ENCODE measurements at places on chromosomes 13 and 19.

DNA sequence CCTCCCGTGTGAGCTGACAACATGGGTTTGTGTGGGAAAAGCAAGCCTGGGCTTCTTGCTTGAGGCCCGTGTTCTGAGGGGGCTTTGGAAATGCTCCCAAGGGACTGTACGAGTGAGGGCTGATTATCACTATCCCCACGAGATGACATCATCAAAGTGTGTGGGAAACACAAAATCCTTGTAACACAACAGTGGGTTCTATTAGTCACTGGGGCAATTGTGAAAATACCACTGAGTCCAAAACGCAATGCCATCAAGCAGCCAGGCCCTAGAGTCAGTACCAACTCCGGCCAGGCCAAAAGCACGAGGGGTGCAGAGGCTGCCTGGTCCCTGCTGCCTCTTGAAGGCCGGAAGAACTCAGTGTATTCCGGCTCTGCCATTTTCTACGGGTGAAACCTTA is 29.6 kb downstream of the CAPS start:
- no peak for DNase-seq

DNA sequence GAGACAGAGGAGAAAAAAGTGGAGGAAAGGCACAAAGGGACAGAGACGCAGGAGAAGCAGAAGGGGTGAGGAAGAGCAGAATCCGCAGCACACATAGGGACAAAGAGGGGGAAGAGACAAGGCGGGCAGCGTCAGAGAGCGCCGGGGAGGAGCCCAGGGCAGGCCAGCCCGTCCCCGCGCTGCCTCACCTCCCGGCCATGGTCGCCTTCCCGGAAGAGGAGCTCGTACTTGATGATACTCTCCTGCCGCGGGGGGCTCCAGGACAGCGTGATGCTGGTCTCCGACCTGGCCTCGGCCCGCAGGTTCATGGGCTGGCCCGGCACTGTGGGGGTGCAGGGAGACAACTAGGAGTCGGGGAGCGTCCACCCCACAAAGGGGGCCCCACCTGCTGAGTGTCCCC is 100.6 kb downstream of the PTPRS start:
- no peak for DNase-seq

DNA sequence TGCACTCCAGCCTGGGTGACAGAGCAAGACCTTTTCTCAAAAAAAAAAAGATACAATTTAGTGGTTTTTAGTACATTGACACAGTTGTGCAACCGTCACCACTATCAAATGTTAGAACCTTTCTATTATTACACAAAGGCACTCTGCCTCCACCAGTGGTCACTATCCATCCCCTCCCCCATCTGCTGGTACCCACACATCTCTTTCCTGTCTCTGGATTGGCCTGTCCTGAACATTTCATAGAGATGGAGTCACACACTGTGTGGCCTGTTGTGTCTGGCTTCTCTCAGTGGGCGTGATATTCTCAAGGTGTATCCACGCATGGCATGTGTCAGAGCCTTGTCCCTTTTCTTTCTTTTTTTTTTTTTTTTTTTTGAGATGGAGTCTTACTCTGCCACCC is 11.2 kb downstream of the KDM4B start:
- DNase-seq, result no peak

DNA sequence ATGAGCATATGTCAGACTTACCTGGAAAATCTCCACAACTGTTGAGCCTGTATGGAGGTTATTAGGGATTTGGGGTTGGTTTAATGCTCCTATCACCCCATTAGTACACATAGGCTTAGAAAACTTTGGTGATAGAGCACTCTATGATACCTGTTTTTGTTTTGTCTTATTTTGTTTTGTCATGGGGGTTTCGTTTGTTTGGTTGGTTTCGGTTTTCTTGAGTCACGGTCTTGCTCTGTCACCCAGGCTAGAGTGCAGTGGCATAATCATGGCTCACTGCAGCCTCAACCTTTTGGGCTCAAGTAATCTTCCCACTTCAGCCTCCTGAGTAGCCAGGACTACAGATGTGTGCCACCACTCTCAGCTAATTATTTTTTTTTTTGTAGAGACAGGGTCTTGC is 70.0 kb downstream of the MZT1 start:
- DNase-seq, result no peak

- no peak for DNase-seq
Measured at GRCh38 chr13:47548294-47548840, 452.7 kb downstream of the SUCLA2 start.

GRCh38 chr19:34788074-34788473 is 15.1 kb upstream of the ZNF599 start:
- no peak for DNase-seq

GRCh38 chr13:20102525-20103180 is 58.2 kb downstream of the GJA3 start:
- DNase-seq, result no peak

GRCh38 chr13:35926859-35927530 is 204.2 kb downstream of the DCLK1 start:
- DNase-seq, result no peak

- no peak for DNase-seq
Measured at GRCh38 chr13:47120282-47120681, 223.4 kb upstream of the HTR2A start.

DNA sequence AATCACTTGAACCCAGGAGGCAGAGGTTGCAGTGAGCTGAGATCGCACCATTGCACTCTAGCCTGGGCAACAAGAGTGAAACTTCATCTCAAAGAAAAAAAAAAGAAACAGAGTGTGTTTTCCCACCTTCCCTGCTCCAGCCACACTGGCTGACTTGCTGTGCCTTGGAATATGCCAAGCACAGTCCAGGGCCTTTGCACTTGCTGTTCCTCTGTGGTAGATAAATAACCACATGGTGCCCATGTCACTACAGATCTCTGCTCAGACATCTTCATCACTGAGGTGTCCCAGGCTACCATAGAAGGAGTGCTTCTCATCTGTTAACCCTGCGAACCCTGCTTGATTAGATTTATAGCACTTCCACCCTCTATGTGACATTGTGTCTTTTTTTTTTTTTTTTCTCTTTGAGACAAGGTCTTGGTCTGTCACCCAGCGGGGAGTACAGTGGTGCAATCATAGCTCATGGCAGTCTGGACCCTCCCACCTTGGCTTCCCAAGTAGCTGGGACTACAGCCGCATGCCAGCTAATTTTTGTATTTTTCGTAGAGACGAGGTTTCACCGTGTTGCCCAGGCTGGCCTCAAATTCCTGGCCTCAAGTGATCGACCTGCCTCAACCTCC is 10.4 kb downstream of the SMARCA4 start:
- DNase-seq, result no peak

GRCh38 chr13:33556828-33557227 is 261.1 kb upstream of the RFC3 start:
- no peak for DNase-seq

DNA sequence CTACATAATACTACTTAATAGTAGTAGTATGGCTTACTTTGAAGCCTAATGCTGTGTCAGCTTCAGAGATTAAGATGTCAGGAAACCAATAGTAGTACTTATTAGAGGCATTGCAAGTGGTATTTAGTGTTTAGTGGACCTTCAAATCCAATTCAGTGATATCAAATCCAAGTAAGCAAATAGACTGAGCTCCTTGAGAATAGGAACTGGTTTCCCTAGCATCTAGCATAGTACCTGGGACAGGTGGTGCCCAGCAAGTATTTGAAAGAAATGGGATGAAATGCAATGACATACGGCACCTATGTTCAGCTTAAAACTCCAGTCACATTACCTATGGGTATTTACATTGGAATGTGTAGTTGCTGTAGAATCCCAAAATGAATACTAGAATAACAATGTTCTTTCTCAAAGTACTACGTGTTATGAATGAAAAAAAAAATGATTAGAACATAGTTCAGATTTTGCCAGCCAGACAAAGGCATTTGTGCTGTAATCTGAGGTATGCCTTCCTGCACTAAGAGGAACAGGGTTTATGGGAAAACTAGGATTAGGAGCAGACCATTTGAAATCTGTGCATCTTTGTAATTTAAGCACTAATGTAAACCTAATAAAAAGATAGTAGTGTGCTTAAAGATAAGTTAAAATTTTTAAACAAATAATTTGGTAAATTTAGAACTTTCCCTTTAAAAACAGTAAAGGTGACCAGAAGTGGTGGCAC is 17.1 kb downstream of the LSM14A start:
- no peak for DNase-seq

GRCh38 chr19:19191768-19192077 is 229 bp downstream of the BORCS8 start:
- DNase-seq, result no peak

- DNase-seq, result no peak
Measured at GRCh38 chr13:101242720-101243119, 173.6 kb downstream of the NALCN start.

DNA sequence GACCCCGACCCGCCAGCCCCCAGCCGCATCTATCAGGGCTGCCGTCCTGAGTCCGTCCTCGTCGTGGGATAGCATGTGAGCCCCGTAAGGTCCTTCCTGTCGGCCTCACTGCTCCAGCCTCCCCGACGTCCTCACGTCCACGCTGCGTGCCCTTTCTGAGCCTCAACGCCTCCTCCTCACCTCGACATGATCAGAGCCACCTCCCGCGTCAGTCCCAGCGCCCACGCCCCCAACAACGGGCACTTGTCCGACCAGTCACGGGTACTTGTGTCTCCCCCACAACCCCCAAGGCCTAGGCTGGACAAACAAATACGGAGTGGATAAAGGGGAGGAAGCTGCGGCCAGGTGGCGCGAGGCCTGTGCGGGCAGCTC is 665 bp downstream of the ZNF497 start:
- DNase-seq, result no peak

- DNase-seq, result no peak
Measured at GRCh38 chr19:55273978-55274707, 5.8 kb downstream of the HSPBP1 start.

GRCh38 chr13:91704398-91704797 is 306.0 kb downstream of the GPC5 start:
- no peak for DNase-seq

GRCh38 chr19:2962018-2962670 is 15.2 kb upstream of the TLE6 start:
- no peak for DNase-seq

GRCh38 chr13:52738719-52739467 is 727 bp downstream of the CNMD start:
- no peak for DNase-seq

DNA sequence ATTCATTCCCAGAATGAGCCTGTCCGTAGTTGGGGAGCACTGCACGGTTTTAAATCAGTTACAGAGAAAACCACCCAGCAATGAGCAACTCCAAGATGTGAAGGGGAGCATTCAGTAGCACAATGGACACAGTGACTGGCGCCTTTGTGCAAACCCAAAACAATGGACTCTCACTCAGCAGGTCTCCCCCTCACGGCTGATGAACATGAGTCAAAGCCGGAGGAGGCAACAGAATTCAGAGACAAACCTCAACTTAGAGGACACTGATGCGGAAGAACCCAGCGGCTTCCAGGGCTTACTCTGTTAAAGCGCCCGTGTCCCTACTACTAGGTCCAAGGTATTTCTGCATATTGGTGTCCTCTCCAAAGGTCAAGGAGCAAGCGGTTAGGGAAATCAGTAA is 17.7 kb downstream of the PLEKHF1 start:
- no peak for DNase-seq
